ENCODE measurements at places on chromosomes 1 and 21.

- H3K4me1 ChIP-seq, result no peaks in the 10 kb centered on the region
- H3K27ac ChIP-seq, result no peak overlapping the region
- no peaks in the 10 kb centered on the region for H3K27me3 ChIP-seq
- DNase-seq, result no peak
These were observed 135.2 kb downstream of the SLC44A5 start for GRCh38 chr1:75475696-75476095.

DNA sequence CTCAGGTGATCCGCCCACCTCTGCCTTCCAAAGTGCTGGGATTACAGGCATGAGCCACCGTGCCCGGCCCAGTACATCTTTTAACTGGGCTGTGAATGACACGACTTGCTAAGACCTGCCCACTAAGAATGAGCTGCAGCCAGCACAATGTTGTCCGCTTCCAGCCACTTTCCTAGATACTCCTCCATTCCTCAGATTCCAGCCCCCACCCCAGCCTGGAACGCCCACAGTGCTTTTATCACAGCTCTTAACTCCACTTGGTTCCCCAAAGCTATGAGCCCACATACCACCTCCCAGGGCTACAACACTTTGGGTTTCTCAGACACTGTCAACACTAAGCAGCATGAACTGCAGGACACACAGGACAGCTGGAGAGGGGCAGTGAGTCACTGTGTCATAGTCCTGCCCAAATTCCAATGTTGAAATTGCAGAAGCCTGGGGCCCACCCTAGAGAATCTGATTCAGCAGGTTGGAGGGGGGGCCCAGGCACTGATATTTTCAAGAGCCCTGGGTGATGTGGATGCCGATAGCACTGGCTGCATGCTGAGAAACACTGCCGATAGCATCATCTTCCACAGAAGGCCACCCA, 58.0 kb downstream of the ACBD3 start:
- no peak overlapping the region for H3K27ac ChIP-seq
- H3K27me3 ChIP-seq, result no peaks in the 10 kb centered on the region
- H3K4me1 ChIP-seq, result peaks cover 26% of the 10 kb centered on the region
- H3K36me3 ChIP-seq, result no peaks in the 10 kb centered on the region
- no peak overlapping the region for H3K4me3 ChIP-seq

GRCh38 chr1:55143684-55144083, 71.5 kb downstream of the USP24 start:
- H3K27ac ChIP-seq, result no peak overlapping the region
- no peak overlapping the region for H3K4me3 ChIP-seq
- no peak for DNase-seq
- no peaks in the 10 kb centered on the region for H3K27me3 ChIP-seq
- no peaks in the 10 kb centered on the region for H3K4me1 ChIP-seq

DNA sequence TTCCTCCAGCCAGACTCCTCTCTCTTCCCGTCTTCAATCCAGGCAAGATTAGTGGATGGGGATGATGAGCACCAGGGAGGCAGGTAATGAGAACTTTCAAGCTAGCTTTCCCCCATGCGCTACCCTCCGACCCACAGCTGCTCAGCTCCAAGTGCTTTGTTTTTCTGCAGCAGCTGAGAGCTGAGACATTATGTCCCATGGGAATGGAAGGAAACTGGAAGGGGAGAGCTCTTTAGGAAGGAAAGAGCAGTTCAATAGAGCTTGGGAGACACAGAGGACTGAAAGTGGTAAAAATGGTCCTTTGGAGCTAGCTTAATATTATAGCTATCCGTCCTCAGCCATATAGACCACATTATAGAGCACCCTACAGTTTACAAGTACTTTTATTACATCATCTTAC, 39.8 kb downstream of the RAB3B start:
- H3K4me3 ChIP-seq, result no peak overlapping the region
- H3K27ac ChIP-seq, result no peak overlapping the region
- H3K4me1 ChIP-seq, result no peaks in the 10 kb centered on the region
- H3K27me3 ChIP-seq, result peaks cover 3% of the 10 kb centered on the region

- H3K4me1 ChIP-seq, result no peaks in the 10 kb centered on the region
- no peak overlapping the region for H3K27ac ChIP-seq
- H3K27me3 ChIP-seq, result no peaks in the 10 kb centered on the region
- no peak for DNase-seq
- no peak overlapping the region for H3K4me3 ChIP-seq
These were observed 103.7 kb downstream of the AK5 start for GRCh38 chr1:77385551-77385950.

DNA sequence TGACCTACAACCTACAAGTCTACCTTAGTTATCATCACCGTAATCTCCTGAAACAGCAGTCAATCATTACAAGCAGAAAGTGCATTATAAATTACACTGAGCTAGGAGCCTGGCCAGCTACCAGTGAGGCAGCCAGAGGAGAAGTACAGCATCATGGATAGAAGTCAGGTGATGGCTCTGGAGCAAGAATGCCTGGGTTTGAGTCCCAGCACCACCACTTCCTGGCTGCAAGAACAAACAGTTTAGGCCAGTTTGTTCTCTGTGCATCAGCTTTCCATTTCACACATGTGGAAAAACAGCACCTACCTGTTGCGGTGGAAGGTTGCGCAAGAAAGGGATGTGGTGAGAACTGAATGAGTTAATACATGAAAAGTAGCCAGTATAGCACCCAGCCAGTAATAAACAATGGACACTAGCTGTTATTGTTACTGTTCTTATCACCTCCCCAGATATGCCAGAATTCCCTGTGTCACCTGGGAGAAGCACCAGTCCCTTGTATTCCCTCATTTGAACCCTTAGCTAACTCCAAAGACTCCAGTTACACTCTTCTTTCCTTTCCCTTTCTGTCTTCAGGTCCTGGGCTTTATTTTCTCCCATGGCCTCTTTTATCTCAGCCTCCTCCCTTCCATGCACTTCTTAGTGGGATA, 9.0 kb downstream of the CREG1 start:
- peaks cover 16% of the 10 kb centered on the region for H3K36me3 ChIP-seq
- no peak for DNase-seq
- H3K27me3 ChIP-seq, result no peaks in the 10 kb centered on the region
- H3K4me3 ChIP-seq, result no peak overlapping the region

GRCh38 chr1:71676979-71677925, 596.4 kb upstream of the ZRANB2 start:
- H3K4me1 ChIP-seq, result no peaks in the 10 kb centered on the region
- H3K4me3 ChIP-seq, result no peak overlapping the region
- H3K27me3 ChIP-seq, result no peaks in the 10 kb centered on the region
- H3K36me3 ChIP-seq, result no peaks in the 10 kb centered on the region
